Progenitor cell of endocrine pancreas (in vitro differentiated cells): ENCODE measurements at places on chromosomes 6 and 20.

GRCh38 chr6:17705428-17705777, 1.3 kb downstream of the NUP153 start:
- no peak for DNase-seq

DNA sequence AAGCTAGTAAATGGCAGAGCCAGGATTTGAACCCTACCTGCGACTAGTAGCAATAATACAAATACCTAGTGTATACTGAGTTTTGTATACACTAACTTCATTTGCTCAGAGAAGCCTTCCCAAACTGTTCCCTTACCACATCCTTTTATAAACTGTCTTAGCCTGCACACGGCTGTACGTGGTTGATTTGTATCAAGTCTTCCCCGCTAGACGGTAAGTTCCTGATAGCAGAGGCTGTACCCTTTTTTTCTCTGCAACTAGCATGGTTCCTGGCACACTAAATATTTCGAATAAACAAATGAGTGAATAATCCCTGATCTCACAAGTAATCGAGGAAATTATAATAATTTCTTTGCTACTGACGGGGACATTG, 636 bp downstream of the RTF2 start:
- DNase-seq: no peak

GRCh38 chr6:44480097-44480541, 92.6 kb downstream of the CDC5L start:
- no peak for DNase-seq

- no peak for DNase-seq
Observed at GRCh38 chr6:167420858-167421766, 96.2 kb downstream of the TTLL2 start.

- no peak for DNase-seq
Observed at GRCh38 chr6:96760153-96760687, 77.1 kb downstream of the GPR63 start.

GRCh38 chr20:60009826-60010616, 51.8 kb downstream of the CDH26 start:
- DNase-seq: no peak

DNA sequence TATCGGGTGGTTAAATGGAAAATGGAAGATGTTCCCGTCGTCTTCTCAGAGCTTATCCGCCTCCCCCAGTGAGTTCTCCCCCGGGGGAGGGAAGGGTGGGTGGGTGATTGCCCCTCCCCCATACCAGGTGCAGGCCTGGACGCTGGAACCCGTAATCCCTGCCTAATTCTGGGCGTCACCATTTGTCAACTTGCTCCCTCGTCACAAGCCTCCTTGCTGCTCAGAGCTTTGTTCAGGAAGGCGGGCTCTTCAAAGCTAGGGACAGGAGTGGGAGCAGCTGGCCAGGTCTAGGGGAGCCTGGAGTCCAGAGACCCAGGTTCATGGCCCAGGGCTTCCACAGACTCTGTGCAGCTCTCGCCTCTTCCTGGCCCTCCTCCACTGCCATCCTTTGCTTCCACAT, 25.6 kb downstream of the CDH22 start:
- no peak for DNase-seq

DNA sequence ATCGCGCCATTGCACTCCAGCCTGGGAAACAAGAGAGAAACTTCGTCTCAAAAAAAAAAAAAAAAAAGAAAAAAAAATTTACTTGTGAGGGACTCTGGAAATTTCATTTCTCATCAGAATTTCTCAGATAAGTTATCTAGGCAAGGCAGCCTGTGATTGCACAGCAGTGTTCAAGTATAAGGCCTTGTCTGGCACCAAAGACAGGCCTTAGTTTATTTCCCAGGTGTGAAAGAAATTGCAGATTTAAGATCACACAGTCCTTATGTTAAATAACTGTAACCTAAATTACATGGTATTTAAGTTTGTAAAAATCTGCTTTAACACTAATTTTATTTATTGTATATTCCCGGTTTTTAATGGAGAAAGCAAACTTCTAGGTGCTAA, 34.8 kb downstream of the HFE start:
- DNase-seq: no peak

DNA sequence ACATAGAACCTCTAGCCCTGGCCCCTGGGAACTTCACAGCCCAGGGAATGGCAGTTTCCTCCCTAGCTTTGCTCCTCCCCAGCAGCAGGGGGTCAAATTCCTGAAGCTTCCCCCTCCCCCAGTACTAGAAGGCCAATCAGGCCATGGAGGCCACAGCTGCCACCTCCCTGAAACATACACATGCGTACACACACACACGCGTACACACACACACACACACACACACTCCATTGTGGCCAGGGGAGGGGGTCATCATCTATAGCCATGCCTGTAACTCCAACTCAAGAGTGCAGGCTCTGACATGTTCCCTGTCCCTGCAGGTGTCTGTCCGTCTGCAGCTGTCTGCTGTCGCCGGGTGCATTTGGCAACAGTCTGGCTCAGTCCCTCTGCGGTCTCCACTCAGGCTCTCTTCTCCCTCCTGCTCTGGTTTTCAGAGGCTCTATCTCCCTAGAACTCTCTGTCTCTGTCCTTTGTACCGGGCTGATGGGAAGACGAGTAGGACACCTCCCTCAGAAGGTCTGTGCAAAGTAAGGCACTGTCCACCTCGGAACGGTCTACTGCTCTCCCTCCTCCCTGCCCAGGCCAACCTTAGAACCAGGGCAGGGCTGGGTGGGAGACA, 1.4 kb downstream of the LRFN2 start:
- DNase-seq: no peak

GRCh38 chr6:157541618-157542413, 160.8 kb downstream of the ZDHHC14 start:
- no peak for DNase-seq

DNA sequence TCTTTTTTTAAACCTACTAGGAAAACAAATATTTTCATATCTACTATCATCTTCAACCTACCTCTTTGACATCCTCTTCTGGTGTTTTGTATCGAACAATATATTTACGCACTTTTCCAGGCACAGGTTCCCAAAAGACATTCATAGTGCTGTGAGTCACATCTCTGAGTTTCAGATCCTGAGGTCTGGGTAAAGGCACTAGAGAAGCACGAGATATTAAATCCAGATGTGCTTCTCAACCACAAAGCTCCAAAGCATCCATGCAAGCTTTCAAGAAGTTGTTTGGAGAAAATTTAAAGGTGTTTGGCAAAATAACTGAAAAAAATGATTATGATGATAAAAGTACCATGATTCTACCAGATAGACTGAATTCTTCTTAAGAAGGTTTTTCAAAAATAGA, 62.7 kb downstream of the COL12A1 start:
- DNase-seq: no peak

GRCh38 chr20:62768551-62769287, 27.6 kb upstream of the MRGBP start:
- no peak for DNase-seq
